ENCODE measurements at places on chromosomes 4 and X.

- DNase-seq, result no peak
Observed at GRCh38 chr4:157372567-157372966, 152.0 kb downstream of the GRIA2 start.

GRCh38 chr4:48194971-48195370 is 60.9 kb upstream of the TXK start:
- no peak for DNase-seq

DNA sequence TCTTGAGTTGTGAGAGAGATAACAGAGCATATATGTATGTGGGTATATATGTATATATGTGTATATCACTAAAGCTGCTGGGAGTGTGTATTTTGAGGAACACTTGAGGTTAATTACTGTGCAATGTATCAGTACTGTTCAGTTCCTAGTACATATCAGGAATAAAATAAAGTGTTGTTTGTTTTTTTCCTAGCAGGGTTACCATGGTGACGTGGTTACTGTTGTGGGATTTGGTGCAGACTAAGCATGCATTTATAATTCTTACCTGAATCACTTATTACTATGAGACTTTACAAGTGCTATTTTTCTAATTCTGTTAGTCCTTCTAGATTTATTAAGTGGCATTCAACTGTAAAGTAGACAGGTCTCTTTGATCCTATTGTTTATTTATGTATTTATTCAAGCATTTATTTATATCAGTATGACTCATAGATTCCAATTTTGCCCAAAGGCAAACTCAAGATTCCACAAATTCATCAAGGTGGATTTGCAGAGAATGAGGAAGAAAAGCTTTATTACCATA is 26.9 kb upstream of the BEX4 start:
- DNase-seq, result no peak

- no peak for DNase-seq
Observed at GRCh38 chr4:90544532-90545045, 417.4 kb downstream of the CCSER1 start.

DNA sequence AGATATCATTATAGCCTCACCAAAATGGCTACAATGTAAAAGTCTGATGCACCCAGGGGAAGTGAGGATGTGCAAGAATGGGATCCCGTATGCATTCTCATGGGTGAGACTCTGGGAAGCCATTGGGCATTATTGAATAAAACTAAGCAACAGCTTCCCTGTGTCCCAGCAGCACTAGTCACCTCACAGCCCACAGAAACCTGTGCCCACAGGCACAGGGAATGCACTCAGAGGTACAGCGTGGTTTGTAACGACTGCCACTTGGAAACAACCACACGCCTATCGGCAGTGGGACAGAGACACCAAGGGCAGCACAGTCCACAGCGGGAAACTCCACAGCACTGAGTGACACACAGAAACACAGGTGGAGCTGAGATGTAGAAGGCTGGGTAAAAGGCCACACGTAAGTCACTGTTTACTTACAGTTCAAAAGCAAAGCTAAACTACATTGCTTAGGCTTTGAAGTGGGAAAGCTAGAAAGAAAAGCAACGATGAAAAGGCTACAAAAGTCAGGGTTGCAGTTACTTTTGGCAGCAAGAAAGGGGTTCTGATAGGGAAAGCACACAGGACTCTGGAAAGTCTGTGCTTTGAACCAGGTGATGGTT is 69.2 kb downstream of the HAUS3 start:
- no peak for DNase-seq

GRCh38 chr4:10063544-10064300 is 42.4 kb upstream of the SLC2A9 start:
- DNase-seq, result peak; percentile 84

DNA sequence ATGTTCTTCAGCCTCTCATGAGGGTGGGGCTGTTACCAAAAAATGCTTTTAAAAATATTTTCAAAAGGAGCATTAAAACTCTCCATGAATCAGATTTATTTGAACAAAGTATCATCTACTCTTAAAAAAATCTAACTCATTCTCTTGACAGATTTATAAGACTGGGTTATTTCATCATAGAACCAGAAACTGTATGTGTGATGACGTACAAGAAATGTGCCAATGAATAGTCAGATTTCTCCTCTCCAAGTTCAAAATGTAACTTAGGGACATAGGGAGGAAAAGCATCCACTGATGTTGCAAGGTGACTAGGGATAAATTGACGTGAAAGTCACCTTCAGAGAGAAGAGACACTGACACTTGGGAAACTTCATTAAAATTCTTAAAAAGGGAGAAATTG is 89.1 kb upstream of the CLNK start:
- no peak for DNase-seq

DNA sequence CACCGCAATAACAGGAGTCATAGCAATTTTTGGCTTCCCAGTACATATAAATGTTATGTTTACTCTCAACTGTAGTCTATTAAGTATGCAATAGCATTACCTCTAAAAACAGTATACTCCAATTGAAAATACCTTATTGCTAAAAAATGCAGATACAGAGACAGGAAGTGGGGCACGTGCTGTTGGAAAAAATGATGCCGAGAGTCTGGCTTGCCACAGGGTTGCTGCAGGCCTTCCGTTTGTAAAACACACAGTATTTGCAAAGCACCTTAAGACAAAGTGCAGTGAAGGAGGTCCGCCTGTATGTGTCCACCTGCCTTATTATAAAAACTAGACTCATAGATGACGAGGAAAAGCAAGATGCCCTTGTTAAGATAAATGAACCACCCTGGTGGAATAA is 23.5 kb downstream of the CD99 start:
- DNase-seq, result no peak

- DNase-seq, result peak; percentile 40
Observed at GRCh38 chrX:123422875-123423274, 238.8 kb downstream of the GRIA3 start.

DNA sequence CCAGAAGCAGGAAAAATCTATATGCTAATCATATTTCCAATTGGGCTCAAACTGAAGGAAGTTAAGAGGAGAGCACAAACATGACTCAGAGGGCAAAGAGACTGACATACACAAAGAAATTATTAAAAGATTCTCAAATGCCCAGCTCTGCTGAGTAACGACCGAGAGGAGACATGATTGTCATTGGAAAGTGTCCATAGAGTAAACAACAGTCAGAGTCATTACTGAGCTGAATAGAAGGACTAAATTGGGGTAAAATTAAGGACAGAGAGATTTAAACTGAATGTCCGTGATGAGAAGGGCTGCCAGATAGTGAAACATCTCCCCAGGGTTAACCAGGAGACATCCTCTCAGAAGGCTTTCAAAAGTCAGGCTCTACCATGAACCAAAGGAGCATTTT is 111.2 kb upstream of the GALNT7 start:
- no peak for DNase-seq

- no peak for DNase-seq
Observed at GRCh38 chr4:109436504-109436903, 2.9 kb downstream of the SEC24B start.

GRCh38 chrX:129035180-129035579 is 488.1 kb downstream of the SMARCA1 start:
- no peak for DNase-seq

GRCh38 chr4:22456291-22456690 is 59.6 kb downstream of the ADGRA3 start:
- DNase-seq, result no peak

DNA sequence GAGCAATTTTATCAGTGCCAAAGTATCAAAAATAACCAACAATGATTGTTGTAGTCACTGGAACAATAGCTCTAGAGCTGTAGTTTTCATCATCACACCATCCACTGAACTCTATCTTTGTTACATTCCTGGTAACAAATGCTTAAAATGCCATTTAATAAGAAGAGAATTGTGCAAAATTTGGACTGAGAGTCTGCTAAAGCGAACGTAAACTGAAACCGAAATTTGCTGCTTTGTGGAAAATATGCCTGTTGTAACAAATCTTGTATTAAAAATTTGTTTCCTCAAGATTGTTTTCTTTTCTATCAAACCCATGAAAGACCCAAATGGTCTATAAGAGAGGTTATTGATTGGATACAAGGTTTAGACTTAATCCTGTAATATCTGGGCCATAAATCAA is 109.3 kb upstream of the TECRL start:
- DNase-seq, result no peak
